CD8-positive, alpha-beta memory T cell (primary cell): ENCODE measurements at places on chromosomes 2 and 18.

DNA sequence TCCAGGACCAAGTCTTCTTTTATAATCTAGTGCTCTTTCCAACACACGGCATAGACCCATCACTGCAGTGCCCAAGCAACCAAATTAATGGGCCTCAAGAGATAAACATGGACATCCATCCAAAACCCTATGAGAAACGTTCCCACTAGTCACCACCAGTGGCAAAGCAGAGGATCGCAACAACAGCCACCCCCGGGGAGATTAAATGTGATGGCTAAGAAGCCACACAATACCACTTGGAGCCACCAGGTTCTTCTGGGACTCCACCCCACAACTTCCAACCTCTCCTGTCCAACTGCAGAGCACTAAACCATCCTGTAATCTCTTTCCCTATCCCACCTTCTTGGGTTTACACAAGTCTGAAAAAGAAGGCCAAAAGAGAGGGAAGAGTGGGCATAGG lies 123.8 kb downstream of the BCL11A start:
- no peak for DNase-seq

DNA sequence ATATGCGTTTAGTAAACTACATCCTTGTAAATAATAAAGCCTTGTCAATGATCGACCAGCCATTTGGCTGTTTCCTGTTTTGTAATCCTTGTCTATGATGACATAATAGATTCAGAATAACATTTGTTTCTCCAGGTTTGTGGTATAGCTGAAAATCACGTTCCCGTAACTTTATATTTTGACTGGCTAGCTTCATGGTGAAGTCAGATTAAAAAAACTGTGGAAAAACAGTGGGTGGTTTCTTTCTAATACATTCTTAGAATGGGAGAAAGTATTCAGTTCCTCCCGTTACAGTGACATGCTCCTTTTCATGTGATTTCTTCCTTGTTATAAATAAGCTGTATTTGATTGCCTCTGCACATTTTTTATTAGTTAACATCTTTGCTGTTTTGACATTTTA lies 366.9 kb downstream of the NYAP2 start:
- no peak for DNase-seq

GRCh38 chr18:21053127-21053526 lies 58.5 kb downstream of the ROCK1 start:
- no peak for DNase-seq

- DNase-seq = no peak
Observed at GRCh38 chr2:100655936-100656534, 93.2 kb downstream of the PDCL3 start.

DNA sequence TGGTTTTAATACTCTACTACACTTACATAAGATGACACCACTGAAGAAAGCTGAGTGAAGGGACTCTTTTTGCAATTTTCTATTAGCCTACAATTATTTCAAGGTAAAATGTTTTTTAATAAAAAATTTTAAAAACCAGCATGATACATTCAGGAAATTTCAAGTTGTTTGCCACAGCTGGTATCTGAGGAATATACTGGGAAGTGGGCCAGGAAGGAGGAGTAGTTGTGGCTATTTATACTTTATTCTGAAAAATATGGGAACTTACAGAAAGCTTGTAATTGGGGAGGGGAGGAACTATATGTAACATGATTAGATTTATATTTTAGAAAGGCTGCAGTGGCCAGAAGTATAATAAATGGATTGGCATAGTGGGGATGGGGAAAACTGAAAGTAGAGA lies 40.8 kb downstream of the WDR35 start:
- no peak for DNase-seq

DNA sequence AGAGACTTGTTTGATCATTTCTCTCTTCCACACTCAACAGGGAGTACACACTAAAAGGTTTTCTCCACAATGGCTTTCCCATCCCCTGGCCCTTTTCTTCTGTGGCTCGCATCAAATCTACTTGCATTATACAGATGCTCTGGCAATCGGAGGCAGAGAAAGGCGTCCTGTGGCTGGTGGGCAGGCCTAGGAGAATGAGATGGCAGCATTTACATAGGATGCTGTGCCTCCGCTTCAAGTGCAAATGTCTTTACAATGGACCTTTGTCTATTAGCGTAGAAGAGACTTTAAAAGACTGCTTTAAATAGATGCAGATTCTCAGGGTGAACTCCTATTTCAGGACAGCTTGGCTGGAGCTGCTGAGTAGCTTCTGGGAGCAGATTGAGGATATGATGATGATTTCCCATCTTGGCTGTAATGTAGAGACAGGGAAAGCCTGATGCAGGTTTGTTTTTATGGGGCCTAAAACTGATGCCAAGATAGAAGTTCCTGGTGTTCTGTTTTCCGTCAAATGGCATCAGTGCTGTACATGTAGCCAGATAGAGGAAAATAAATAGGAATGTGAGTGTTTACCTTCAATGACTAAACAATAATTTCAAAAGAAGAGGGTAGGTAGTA lies 423.4 kb downstream of the RND3 start:
- DNase-seq = no peak

DNA sequence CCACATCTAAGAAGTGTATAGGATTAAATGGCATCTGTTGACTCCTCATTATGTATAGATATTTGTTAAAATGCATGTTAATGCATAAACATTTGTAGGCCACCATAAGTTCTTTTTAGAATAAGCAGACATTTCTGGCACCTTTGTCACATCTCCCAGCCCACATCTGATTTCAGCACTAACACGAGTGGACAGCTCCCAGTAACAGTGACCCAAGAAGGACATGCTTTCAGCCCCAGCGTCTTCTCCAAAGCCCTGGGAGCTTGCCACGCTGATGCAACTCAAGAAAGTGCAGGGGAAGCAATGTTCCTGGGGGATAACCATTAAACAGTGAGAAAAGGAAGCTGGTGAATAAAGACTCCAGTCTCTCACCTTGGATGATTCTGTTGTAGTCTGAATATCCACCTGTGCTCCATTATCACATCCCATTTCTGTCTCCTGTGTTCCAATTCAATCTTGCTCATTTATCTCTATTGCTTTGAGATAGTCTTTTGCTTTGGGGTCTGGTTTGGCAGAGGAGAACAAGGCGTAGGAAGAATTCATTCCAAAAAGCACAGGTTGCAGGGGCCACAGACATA lies 182.6 kb upstream of the THSD7B start:
- no peak for DNase-seq

DNA sequence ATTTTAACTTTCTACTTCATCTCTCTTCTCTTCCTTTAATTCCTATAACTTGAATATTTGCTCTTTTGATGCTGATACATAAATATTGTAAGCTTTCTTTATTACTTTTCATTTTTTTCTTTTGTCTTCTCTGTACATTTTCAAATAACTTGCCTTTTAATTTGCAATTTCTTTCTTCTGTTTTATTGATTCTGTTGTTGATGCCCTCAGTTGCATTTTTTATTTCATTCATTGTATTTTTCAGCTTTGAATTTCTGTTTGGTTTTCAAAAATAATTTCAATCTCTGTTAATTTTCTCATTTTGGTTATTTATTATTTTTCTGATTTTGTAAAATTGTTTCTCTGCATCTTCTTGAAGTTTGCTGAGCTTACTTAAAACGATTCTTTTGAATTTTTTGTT lies 47.0 kb downstream of the AQP4 start:
- no peak for DNase-seq

DNA sequence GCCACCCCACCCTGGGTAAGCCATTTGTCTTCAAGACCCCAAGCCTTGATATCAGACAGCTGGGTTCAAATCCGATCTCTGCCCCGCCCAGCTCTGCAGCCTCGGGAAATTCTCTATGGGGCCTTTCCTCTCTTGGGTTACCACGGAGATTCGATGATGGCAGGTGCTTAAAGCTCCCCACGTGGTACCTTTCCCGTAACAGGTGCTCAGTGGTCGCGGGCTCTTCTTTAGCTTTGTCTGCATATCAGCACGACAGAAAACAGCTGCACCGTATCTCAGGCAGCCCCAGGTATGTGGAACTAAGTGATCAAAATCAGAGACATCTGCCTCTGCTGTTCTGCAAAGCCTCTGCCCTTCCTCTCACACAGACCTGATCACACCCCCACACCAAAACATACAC lies 37.4 kb downstream of the TTC32 start:
- DNase-seq = no peak

- DNase-seq = no peak
Observed at GRCh38 chr2:121295911-121296650, 11.1 kb upstream of the TFCP2L1 start.

DNA sequence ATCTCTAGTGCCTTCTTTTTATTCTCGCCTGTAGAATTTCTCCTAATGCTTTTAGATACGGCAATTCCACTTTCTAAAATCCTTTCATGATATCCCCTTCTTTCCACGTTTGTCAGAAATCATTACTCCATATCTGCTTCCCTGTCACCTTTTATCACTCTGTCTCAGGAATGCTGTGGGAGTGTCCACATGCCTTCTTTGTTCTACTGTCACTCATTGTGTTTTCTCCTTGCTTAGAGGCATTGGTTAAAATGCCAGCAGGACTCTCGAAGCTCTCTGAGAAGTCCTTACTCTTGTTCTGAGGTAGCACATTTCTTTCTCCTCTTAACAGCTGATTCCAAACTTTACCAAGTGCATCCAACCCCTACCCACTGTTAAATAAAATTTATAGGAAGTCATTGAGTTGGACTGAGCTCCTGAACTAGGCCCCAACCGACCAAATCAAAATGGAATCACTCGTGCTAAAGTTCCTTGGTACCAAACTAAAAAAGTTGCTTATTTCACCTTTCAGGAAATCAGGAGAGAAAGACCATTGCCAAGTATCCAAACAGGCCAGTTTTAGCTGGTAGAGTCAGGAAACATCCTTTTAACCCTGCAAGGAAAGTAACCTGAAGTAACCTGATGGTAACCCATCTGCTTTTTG lies 10.6 kb upstream of the GALNT5 start:
- no peak for DNase-seq

DNA sequence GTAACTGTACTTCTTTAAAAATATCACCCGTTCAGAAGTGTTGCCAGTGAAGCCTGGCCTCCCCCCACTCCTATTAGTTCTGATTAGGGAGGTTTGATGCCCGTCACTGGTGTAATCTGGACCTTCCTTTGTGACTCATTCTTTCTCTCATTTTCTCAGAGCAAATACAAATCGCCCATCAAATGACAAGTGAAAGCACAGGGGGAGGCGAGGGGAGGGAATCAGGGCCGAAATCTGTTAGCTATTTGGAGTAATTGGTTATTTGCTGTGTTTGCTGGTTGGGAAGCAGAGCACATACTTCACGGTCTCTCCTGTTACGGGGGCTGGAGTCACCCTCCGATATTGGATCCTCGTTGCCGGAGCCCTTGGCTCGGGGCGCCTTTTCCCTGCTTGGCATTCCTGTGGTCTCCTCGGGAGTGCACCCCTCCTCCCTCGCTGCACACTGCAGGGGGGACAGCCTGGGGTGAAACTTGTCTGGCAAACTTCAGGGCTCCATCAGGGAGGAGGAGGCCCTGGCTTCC lies 178.1 kb downstream of the DYSF start:
- DNase-seq = no peak

DNA sequence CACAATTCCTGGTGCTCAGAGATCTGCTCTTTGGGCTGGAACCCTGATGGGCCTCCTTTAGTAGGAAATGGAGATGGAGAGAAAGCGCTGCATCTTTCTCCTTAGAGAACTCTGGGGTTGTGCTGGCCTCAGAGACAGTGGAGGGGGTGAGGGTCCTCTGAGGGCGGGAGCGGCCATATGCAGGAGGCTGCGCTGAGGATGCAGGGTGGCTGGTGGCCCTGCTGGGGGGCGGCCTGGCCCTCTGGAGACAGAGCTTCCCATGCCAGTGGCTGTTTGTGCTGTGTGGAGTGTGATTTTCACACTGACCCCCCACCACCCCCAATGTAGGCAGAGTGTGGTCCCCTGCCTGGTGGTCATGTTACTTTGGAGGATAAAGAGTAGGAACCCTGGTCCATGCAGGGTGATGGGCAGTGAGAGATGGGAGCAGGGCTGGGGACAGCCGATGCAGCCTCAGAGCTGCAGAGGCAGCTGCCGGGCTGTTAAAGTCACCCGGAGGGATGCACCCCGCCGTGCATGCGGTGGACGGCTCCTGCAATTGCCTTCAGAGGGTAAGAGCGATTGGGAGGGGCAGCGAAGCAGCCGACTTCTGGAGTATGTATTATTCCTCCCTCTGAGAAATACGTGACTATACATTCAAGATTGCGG lies 194.6 kb downstream of the FAM210A start:
- no peak for DNase-seq

DNA sequence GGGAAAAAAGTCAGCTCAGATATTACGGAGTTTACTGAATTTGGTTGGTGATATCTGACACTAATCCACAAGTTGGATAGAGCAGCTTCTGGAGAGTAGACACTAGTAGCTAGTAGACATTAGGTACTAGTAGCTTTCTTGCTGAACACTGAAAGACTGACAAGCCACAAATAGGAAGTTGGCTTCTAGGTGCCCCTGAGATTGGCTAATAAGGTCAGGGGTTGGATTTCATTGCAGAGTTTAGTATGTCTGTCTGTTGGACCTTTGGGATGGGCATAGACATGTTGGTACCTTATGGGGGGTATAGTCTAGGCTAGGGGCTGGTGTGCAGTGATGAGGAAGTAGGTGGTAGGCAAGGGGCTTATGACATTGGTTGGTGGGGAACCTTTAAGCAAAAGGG lies 164.9 kb upstream of the LRRTM1 start:
- no peak for DNase-seq

DNA sequence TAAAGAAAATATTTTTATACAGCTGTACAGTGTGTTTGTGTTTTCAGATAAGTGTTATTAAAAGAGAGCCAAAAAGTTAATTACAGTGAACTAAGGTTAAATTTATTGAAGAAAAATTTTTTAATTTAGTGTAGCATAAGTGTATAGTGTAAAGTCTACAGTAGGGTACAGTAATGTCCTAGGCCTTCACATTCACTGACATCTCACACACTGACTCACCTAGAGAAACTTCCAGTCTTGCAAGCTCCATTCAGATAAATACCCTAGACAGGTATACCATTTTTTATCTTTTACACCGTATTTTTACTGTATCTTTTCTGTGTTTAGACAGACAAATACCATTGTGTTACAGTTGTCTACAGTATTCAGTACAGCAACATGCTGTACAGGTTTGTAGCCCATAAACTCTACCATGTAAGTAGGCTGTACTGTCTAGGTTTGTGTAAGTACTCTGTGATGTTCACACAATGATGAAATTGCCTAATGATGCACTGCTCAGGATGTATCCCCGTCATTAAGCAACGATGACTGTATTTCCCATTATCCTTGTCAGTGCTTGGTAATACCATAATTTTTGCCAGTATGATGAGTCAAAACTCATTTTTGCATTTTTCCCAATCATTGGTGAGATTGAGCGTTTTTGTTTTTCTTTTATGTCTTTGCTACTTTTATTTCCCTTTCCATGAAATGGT lies 48.2 kb upstream of the B3GNT2 start:
- DNase-seq = no peak

DNA sequence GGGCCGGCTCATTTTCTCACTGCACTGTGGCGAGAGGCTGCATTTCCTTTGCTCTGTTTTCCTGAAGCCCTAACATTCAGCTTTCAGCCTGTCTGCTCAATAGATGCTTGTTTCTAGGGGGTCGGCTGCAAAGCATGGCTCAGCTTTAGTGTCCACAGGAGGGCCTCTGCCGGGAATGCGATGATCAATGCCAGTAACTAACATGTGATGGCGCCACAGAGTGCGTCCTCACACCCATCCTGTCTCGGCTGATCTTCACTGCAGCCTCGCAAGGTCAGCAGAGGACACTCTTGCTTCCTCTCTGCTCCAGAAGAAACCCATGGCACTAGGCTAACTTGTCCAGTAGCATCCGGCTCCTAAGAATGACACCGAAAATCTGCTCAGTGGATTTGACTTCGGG lies 156.4 kb upstream of the PXDN start:
- DNase-seq = no peak

- no peak for DNase-seq
Observed at GRCh38 chr2:30481323-30481800, 34.3 kb downstream of the LCLAT1 start.

- DNase-seq = no peak
Observed at GRCh38 chr2:8552293-8552801, 129.5 kb upstream of the ID2 start.
